ENCODE measurements at places on chromosomes 13 and 19. TPM values are rescaled to one million over a fixed set of nuclear protein-coding genes. Genes with fewer than 3 reads are reported as not detected.

The TEX29 gene
- not detected for total RNA-seq

The RETN gene
- not detected for total RNA-seq

The LGALS4 gene
- not detected for total RNA-seq

The ZNF835 gene
- not detected for total RNA-seq

The ZNF382 gene
- 11.8 TPM for total RNA-seq

The LSR gene
- total RNA-seq, result 62.4 TPM

The OR1I1 gene
- not detected for total RNA-seq

The TLE2 gene
- total RNA-seq, result 3.1 TPM

The NCR1 gene
- total RNA-seq, result not detected

The C19orf67 gene
- total RNA-seq, result 1.2 TPM

The DIAPH3 gene
- 28.3 TPM for total RNA-seq

The PTPRH gene
- 0.22 TPM for total RNA-seq

The GAPDHS gene
- total RNA-seq, result not detected

The ZNF470 gene
- total RNA-seq, result 4.3 TPM

The GRIK5 gene
- not detected for total RNA-seq

The C1QTNF9B gene
- not detected for total RNA-seq

The CD33 gene
- not detected for total RNA-seq

The NLRP8 gene
- total RNA-seq, result not detected

The CEACAM1 gene
- total RNA-seq, result not detected

The RSPH6A gene
- 0.39 TPM for total RNA-seq

The TPTE2 gene
- not detected for total RNA-seq

The PEG3 gene
- total RNA-seq, result 16.5 TPM

The ZNF700 gene
- total RNA-seq, result 8.2 TPM

The FXYD3 gene
- total RNA-seq, result not detected

The FGF21 gene
- not detected for total RNA-seq

The ZNF460 gene
- total RNA-seq, result 95.8 TPM

The CD177 gene
- total RNA-seq, result 0.39 TPM

The OR7A17 gene
- not detected for total RNA-seq

The ICAM5 gene
- total RNA-seq, result 0.39 TPM

The MIR17HG gene
- 8.2 TPM for total RNA-seq

The CNN1 gene
- 4.7 TPM for total RNA-seq

The ZNF649 gene
- 6.4 TPM for total RNA-seq

The CDX2 gene
- not detected for total RNA-seq

The FXYD1 gene
- total RNA-seq, result not detected

The CYSLTR2 gene
- total RNA-seq, result not detected

The MTUS2 gene
- total RNA-seq, result 7.9 TPM

The CILP2 gene
- 1.2 TPM for total RNA-seq

The DPF1 gene
- under 0.01 TPM for total RNA-seq

The PGLYRP1 gene
- not detected for total RNA-seq

The MBOAT7 gene
- total RNA-seq, result 72.2 TPM

The PLIN4 gene
- not detected for total RNA-seq

The ZNF556 gene
- total RNA-seq, result not detected

The MAST1 gene
- total RNA-seq, result under 0.01 TPM

The LRRC8E gene
- 11.8 TPM for total RNA-seq

The KLK3 gene
- total RNA-seq, result not detected

The PSG11 gene
- total RNA-seq, result 0.22 TPM

The C19orf81 gene
- total RNA-seq, result not detected

The MYCBP2 gene
- total RNA-seq, result 44.8 TPM

The OBI1 gene
- total RNA-seq, result 10.2 TPM

The SYNGR4 gene
- not detected for total RNA-seq

The ZNF575 gene
- under 0.01 TPM for total RNA-seq
